ENCODE measurements at places on chromosomes 7 and 10.

GRCh38 chr10:33046792-33047191 lies 88.8 kb upstream of the ITGB1 start:
- peak; percentile 9 for DNase-seq

DNA sequence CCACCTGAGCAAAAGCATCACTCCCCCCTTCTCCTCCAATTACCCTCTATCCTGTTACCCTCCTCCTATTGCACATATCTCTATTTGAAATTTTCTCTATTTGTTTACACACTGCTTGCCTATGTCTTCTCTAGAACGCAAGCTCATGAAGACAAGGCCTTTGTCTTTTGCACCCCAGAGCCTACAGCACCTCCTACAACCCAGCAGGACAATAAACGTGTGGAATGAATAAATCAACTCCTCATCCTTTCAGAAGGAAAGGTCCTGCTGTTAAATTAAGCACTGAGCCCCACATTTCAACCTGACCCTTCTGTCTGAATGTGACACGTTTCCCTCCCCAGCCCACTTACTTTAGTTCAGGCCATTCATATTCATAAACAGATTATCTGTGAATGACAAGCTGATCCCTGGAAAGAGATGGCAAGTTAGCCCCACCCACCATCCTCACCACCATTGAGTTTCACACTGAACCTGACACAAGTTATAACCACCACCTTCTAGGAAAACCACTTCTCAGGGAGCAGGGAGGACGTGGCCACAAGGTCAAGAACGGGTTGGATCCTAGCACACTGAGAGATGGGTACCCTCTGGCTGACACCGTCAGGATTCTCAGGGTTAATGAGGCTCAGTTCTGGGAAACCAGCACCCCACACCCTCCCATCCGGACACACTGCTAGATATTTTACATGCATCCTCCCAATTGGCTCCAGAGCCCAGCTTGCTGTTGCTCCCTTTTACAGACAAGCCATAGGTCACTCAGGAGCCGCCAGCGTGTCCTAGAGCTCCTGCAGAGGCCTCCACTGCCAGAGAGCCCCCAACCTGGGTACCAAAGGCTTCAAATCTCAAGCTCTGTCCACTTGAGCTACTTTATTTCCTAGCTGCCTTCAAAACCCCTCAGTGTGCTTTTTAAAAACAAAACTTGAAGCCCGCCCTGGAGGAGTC lies 934 bp downstream of the PRTFDC1 start:
- peak; percentile 24 for DNase-seq

DNA sequence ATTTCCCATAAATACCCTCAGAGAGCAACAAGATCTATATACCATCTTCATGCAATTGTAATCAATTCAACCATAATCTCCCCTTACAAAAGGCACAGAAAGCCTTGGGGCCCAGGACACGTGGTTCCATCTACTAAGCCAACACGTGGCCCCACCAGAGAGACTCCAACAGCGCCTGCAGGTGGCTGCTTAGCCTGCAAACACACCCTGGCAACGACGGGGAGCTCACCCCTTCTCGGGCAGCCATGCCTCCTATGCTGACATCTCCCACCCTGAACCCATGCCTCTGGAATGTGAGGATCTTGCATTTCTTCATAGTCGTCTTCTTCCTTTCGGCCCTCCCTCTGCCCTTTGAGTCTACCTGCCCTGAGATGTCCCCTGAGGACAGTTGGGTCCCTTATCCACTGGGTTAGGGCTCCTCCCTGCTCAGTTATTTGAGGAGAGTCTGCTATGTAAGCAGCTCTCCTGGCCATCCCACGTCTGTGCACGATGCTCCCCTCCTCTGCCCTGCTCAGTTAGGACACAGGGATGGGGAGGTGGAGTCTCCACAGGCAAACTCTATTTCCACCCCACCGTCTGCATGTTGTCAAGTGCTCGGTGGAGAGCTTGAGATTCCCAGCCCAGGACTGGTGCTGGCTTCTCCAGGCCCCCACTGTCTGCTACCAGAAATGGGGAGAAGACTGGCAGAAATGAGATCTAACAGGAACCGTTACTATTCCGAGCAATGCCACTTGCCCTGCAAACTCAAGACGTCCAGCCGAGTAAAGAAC lies 36.5 kb downstream of the EBF3 start:
- no peak for DNase-seq

DNA sequence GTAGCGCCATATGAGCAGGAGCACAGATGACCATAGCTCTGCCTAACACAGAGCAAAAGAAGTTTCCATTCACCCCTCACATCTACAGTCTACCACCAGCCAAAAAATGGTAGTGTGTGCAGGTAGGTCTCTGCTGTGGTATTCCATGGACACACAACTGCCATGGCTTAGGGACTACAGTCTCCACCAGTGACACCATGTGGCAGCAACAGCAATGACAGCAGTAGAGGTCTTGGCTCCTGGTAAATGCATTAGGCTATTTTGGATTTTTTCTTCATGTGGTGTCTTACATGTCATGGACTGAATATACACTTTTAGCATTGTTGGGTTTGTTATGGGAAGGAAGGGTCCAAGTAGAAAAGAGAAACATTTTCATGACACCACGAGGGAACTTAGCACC lies 70.1 kb upstream of the CABCOCO1 start:
- DNase-seq: peak; percentile 2

- no peak for DNase-seq
These were observed 303.4 kb downstream of the RPS24 start for GRCh38 chr10:78337016-78337415.

DNA sequence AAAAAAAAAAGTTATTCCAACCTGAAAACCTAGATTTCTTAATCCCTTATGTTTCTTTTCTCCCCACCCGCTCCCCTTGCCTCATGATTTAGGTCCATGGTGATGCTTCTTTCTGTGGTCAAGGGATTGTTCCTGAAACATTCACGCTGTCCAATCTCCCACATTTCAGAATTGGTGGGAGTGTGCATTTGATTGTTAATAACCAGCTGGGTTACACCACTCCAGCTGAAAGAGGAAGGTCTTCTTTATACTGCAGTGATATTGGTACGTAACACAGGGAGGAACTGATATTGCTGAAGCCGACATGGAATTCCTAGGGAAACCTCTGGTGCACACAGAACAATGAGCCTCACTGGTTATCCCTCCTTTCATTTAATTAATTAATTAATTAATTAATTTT lies 22.7 kb downstream of the DHTKD1 start:
- DNase-seq: no peak

- DNase-seq: no peak
These were observed 22.5 kb upstream of the HIBADH start for GRCh38 chr7:27685209-27685608.

DNA sequence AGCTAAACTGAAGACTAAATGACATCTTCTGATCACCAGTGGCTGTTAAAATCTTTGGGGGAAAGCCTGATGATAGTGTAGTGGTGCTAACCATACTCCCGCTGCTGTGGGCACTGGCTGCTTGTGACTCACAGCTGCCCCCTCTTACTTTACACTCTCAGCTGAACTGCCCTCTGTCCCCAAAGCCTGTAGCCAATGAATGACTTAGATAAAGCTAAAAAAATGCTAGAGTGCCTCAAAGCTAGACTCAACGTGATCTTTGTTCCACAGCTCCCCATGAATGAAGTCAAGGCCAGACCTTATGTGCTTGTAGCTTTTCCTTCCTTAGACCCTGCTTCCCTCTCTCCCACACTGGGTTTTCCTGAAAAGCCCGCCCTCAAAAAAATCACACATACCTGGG lies 6.5 kb downstream of the ZC3HAV1L start:
- DNase-seq: no peak

GRCh38 chr10:110356628-110357245 lies 52.0 kb upstream of the SMNDC1 start:
- DNase-seq: peak; percentile 92

DNA sequence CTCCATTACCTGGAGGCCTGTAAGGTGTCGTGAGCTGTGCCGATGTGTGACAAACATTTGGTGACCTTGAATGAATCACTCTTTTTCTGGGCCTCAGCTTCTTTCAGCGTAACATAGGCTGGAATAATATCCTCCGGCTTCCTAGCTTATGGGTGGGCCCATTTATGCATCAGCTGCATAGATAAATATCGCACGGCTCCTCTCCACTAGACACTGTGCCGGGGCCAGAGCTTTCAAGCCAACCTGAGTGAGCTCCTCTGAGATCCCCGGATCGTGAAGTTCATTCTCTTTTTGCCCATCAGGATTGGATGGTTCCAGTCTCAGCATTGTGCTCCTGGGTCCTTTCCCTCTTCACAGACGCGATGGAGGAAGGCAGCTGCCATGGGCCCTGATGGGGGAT lies 574.3 kb upstream of the FOXK1 start:
- DNase-seq: no peak

- no peak for DNase-seq
These were observed 40.5 kb downstream of the MACC1 start for GRCh38 chr7:20176578-20177242.

- DNase-seq: no peak
These were observed 157.3 kb downstream of the SND1 start for GRCh38 chr7:127809261-127809702.

GRCh38 chr7:100088621-100089457 lies at the start of gene COPS6:
Gene COPS6, plus strand, starts transcription at chr7:100088969. Its CDS starts 22 bp downstream, at chr7:100088991.
- DNase-seq: peak; percentile 82

DNA sequence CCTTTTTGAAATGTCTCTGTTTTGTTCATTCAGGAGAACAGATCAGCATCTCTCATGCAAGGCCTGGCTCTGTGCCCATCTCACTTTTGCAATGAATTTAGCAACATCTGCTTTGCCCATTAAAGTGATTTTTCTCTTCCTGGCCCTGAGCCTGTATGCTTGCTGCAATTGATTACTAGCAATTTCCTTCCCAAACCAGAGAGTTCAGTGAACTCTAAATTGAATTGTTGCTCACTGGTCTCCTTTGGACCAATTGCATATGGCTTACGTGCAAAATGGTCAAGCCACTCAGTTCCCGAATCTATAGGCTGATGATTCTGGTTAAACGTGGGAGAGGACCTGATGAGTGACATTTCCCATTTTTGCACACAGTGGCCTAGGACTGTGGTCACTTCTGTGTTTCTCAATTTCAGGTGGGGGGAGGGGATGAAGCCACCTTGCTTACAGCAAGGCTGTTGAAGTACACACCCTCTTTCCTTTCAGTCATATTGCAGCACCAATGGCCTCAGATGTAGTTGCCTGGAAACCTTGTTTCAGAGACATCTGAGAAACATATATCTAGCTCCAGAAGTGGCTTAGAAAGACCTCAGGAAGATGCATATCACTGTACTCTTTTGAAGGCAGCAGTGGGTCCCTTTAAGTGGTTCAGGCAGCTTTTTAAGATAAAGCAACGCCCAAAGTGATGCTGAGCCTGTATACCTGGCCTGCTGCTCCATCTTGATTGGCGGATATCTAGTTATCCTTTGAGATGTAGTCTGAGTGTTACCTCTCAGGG lies 201.4 kb downstream of the PTEN start:
- peak; percentile 48 for DNase-seq

DNA sequence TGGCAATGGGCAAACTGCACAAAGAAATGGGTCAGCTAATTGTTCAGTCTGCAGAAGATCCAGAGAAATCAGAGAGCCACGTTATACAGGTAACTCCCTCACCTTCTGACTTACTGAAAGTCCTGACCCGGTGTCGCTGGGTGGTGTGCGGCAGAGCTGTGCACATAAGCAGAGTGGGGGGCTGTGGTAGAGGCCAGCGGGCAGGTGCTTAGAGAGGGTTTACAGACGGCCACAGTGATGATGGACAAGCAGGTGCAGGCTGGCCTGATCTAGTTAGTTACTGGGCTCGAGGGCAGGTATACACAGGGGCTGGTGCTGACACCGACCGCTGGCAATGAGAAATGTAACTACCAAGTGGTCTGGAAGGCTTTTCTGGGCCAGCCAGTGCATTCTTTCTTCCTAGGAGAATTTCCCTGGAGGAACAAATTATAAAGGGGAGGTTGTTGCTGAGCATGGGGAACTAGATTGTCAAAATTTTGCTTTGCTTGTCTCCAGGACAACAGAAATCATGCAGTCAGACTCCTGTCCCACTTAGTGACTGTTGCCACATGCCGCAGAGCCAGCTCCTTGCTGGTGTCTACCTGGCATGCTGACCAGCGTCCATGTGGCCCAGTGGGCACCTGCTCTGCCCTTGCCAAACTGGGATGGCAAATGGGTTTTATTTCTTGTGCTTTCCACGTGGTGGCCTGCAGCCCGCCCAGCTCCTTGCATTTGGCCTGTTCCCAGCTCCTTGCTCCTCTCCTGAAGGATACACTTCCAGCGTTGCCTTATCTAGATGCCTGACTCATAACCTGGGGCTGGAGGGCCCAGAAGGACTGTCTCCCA lies 28.8 kb downstream of the DENND10 start:
- DNase-seq: no peak

- DNase-seq: no peak
These were observed 13.0 kb upstream of the TRPV6 start for GRCh38 chr7:142898377-142899170.

DNA sequence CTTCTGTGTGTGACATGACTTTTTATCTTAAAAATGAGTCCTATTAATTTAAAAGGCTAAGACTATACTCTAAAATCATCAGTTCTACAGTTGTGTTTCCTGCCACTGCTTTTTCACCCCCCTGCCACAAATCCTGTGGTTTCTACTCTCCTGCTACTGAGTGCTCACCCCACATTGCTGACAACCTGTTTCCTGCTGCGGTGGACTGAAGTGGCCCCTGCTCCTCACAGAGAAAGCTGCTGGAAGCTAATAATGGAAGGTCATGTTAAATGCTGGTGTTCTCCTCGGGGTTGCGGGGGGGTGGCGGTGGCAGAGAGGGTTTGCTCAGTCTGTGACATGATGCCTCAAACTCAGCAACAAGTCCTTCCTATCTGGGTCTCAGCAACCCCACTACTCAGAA lies 113.2 kb upstream of the INHBA start:
- no peak for DNase-seq

GRCh38 chr10:69323622-69324021 lies 45.3 kb downstream of the HK1 start:
- DNase-seq: no peak

GRCh38 chr10:76091926-76092325 lies 660.5 kb downstream of the LRMDA start:
- no peak for DNase-seq

DNA sequence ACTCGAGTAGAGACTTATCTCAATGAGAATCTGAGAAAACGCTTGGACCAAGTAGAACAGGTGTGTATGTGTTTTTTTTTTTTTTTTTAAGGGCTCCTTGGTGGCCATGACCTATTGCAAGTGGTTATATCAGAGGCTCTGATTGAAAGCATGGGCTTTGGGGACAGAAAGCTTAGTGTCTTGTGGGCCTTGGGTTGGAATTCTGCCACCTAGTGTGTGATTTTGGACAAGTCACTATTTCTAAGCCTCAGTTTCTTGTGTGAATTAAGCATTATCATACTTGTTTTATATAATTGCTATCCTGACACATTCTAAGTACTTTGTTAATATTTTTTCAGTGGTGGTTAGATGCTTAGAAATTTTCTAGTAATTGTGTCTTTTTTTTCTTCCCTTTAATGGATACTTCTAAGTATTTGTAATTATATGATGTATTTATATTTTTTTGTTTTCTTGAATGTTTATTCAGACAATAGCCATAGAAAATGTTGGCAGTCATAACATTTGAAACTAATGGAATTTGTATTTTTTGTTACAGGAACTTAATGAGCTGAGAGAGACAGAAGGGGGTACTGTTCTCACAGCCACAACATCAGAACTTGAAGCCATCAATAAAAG lies 33.1 kb downstream of the SMC3 start:
- DNase-seq: peak; percentile 61

GRCh38 chr7:79420464-79420863 lies 33.0 kb downstream of the MAGI2 start:
- DNase-seq: no peak

GRCh38 chr7:1444925-1445322 lies 14.3 kb downstream of the MICALL2 start:
- no peak for DNase-seq

GRCh38 chr7:23114896-23115295 lies 9.3 kb downstream of the KLHL7 start:
- DNase-seq: no peak

GRCh38 chr7:154746571-154747360 lies 256.2 kb downstream of the PAXIP1 start:
- no peak for DNase-seq

All from activated CD4-positive, alpha-beta T cell treated with anti-CD3 and anti-CD28 coated beads, Interleukin-2, Interleukin-4, amounts not matched to agents 100 ng/mL and 50 ng/mL, durations not matched to agents 16 hours and 8 hours (primary cell).